ENCODE measurements at places on chromosomes 2 and 18.

DNA sequence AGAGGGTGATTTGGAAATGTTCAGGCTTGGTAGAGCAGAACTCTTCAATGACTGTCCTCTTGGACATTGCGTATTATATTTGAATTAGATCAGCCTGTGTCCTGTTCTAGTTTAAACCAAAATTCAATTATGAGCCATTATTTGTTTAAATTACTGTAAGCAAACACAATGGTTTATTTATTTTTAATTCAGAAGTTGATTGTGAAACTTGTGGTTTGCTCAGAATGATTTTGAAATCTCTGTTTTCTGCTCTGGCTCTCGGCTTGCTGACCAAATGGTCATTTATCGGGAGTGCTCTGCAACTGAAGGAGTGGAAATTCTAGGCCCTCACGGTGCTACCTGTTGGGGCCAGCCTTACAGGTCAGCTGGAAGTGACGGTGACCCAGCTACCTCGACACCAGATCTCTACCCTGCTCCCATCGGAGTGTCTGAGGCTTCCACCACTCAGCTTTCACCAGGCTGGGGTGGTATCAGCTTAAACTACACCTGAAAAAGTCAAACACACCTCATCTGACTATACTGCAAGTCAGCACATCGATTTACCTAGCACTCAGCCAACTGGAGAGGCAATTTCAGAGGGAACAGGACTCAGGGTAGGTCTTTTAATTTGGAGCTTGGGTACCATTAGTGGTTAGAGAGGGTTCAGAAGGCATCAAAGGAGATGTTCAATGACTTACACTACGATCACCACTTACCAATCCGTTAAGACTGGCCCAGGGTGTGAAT lies 36.8 kb upstream of the GPD2 start:
- ATAC-seq, result no peak

DNA sequence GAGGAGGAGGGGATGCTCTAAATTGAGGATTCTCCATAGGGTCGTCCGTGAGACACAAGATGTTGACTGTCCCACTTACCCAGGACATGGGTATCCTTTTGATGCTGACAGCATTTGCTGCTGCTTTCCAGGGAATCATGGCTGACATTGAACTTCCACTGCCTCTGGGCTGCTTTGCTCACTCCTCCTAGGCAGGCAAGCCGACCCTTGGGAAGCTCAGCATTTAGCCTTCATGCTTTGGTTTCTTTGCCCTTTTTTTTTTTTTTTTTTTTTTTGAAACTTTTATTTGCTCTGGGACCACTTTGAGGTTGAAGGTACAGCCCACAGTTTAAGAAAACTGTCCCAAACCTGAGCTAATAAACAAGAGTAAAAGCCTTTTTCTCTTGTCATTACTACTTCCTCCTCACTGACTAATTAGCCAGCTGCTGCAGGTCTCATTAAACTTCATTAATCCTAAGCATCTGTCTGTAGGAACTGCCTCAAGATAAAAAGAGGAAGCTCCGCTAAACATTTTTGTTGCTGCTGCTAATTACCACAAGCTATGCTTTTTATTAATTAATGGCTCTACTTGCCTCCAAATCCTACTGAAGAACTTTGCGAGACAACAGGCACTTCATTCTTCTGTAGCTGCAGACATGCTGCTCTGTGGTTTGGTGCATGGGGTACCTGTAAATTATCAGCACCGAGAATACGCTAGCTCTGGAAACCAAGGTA lies 125.4 kb downstream of the SPTBN1 start:
- no peak for ATAC-seq

DNA sequence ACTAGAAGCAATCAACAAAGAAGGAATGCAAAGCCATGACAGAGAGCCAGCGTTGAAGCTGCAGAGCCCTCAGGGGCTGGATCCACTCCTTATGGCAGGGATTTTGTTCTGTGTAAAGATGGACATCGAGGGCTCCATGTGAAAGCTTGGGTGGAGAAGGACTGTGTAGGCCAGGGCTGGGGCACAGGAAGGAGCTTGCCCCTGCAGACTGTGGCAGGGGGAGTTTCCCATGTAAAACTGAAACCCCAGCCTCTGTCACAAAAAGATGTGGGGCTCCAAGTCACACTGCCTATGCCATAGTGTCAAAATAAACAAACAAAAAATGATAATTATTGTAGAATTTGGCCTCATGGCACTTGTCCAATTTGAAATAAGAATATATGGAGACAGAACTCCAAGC lies 408.7 kb upstream of the HS6ST1 start:
- ATAC-seq, result no peak

DNA sequence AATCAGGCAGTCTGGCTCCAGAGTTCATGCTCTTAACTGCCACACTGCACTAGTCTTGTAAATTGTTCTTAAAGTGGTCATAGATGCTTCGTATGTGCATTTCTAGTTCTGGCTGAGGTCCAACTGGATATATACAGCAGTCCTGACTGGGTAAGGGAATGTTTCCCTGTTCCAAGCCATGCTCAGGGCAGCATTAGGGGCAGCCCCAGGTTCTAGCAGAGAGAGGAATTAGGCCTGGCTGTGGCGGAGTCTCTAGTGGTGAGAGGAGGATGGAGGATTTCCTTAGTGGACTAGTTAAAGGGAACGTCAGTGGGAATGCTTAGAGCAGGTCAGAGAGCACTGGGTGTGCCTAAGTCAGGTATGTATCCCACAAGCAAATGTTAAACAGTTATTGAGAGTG lies 28.0 kb downstream of the UBE2E3 start:
- no peak for ATAC-seq

DNA sequence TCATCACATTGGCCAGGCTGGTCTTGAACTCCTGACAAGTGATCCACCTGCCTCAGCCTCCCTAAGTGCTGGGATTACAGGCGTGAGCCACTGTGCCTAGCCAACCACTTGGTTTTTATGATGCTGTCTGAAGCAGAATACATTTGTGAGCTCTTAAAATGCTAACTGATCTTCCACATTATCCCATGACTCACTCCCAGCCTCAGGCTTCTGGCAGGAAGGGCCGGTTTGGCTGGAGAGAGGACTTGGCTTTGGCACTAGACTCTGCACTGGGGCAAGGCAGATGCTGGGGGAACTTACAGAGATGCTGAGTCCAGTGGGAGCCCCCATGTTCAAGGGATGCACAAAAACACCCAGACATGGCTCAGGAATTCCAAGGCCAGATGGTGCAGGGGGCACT lies 40.5 kb upstream of the SH3BP4 start:
- no peak for ATAC-seq

DNA sequence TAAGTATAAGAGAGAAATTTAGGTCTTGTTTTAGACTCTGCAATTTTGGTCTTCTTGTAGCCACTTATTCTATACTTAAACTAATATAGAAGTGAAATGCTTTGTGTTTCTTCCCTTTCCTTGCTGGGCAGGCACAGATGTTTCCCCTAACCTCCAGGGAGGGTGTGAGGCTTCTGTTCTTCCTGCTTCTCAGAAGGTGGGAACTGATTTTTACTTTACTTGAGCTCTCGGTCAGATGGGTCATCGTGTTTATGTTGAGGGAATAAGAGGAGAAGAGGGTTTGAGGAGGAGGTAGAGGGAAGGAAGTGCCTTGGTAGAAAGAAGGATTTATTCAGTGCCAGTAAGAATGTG lies 92.5 kb upstream of the CXCR4 start:
- no peak for ATAC-seq

DNA sequence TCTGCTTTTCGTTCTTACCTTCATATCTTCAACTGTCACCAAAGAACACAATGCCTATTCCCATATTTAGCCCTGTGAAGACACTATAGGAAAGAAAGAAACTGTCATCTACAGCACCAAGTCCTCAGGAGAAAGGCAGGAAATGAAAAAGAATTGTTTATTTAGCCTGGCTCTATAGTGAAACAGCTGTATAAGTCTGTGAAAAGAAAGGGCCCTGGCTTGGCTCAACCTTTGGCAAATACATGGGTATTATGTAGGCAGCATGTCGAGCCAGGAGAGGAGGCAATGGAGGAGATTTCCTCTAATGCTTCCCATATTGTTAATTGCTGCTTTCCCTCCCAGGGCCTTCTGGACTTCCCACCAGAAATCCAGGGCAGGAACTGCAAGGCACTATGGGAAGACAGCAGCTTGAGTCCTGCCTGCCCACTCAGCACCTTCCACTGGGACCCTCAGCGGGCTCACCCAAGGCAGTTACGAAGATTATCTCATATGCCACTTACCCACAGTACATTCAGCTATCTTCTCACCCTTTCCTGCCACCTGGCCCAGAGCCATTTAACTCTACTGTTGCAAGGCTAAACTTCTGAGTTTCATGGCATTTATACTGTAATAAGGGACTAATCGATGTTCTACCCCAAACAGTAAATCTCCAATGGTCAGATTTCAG lies 30.1 kb downstream of the SLC8A1 start:
- ATAC-seq, result peak; percentile 21

GRCh38 chr2:216004697-216005283 lies 8.6 kb downstream of the MREG start:
- ATAC-seq, result no peak

DNA sequence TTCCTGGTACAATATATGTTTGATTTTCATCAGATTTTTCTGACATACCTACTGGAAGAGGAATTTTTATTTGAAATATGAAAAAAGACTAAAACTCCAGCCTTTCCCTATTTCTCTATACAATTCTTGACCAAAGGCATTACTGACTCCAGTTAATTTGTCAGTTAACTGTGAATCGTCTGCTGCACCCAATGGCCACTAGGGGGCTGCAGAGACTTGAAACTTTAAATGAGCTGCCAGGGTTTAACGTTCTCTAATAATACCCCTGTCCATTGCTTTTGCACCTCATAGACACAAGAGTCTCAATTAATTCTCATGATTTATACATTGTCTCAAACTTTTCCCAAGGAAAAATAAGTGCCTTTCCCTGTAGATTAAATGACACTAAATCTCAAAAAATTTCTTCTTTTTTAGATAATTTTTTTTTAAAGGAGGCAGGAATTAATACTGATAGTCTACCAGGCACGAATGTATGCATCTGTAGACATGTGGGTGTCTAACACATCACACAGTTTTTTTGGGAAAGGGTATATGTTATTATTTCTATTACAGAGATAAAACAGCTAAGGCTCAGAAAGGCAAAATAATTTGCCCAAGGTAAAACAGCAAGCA lies 1.8 kb upstream of the ALK start:
- no peak for ATAC-seq

GRCh38 chr2:218194880-218195279 lies 22.1 kb upstream of the ARPC2 start:
- no peak for ATAC-seq

- ATAC-seq, result no peak
Measured at GRCh38 chr2:64487256-64488049, 33.5 kb downstream of the LGALSL start.

- ATAC-seq, result peak; percentile 69
Measured at GRCh38 chr2:234974501-234975385, 22.9 kb downstream of the SH3BP4 start.

DNA sequence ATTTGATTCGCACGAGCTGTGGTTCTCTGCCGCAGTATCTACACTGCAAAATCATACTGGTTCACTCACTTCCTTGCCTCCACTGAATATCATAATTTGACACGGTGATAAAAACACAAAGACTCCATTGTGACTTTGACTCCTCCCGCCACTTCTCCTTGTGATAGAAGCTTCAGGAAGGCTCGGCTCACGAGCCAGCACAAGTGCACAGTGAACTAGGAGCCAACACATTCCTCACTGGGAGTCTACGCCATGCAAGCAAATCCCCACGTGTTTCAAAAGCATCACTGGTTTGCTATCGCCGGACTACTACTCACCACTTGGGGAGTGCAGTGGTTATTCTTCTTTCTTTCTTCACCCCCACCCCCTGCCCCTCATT lies 293.3 kb upstream of the PARD3B start:
- ATAC-seq, result no peak

- ATAC-seq, result no peak
Measured at GRCh38 chr2:187051350-187051749, 202.4 kb upstream of the ZSWIM2 start.

GRCh38 chr2:60954139-60954538 lies 63.4 kb upstream of the PEX13 start:
- no peak for ATAC-seq

DNA sequence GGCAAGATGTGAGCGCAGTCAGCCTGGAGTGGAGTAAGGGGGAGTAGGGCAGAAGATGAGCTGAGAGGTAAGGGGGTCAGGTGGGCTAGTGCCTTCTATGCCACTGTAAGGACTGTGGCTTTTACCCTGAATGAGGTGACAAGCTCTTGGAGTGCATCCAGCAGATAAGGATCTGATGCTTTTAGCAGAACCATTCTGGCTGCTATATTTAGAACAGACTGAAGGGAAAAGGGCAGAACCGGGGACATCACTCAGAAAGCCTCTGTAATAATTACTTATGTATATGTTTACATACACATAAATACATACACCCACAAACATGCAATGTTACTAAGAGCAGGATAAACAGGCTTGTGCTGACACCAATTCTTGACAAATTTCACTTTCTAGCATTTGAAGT lies 124.8 kb downstream of the DTNB start:
- no peak for ATAC-seq

- peak; percentile 50 for ATAC-seq
Measured at GRCh38 chr2:12317814-12318426, 398.8 kb upstream of the TRIB2 start.

DNA sequence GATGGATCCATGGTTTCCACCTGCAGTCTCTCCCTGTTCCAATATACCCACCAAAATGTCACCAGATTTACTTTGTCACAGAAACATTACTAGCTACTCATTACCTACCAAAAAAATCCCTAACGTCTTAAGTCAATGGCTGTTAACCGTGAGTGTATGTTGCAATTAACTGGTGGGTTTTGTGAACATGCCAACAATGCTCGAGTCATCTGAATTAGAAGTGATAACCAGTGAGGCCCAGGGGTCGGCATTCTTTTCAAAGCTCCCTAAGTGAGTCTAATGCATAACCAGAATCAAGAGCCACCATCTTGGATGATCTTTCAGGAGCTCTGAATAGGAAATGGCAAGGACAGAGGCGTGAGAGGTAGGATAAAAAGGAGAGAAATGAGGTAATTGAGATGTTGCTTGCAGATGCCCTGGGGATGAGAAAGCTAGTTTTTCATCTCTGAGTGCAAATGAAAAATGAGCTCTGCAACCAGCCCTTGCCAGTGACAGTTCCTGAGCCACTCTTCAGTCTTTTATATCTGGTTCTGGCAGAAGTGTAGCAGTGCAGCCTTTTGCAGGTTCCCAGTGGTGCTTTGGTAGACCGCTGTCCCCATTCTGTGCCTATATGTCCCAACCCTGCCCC lies 130.0 kb upstream of the RND3 start:
- ATAC-seq, result no peak

GRCh38 chr2:240201866-240202265 lies 61.4 kb upstream of the OTOS start:
- no peak for ATAC-seq

GRCh38 chr2:172070936-172071335 lies 14.4 kb upstream of the DLX1 start:
- no peak for ATAC-seq

- no peak for ATAC-seq
Measured at GRCh38 chr18:8458546-8459215, 150.6 kb upstream of the RAB12 start.

DNA sequence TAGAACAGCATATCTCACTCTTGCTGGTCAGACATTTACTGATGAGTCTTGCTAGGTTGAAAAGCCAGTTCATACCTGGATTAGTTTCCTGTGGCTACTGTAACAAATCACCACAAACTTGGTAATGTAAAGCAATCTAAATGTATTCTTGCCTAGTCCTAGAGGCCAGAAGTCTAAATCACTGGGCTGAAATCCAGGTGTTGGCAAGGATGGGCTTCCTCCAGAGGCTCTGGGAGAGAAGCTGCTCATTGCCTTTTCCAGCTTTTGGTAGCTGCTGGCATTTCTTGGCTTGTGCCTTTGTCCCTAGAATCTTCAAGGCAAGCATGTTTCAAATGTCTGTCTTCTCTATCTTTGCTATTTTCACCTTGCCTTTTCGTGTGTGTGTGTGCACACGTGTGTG lies 62.3 kb upstream of the MAP4K3 start:
- no peak for ATAC-seq

- no peak for ATAC-seq
Measured at GRCh38 chr18:8426401-8426800, 182.8 kb upstream of the RAB12 start.
